ENCODE measurements at places on chromosomes 3 and 15.

DNA sequence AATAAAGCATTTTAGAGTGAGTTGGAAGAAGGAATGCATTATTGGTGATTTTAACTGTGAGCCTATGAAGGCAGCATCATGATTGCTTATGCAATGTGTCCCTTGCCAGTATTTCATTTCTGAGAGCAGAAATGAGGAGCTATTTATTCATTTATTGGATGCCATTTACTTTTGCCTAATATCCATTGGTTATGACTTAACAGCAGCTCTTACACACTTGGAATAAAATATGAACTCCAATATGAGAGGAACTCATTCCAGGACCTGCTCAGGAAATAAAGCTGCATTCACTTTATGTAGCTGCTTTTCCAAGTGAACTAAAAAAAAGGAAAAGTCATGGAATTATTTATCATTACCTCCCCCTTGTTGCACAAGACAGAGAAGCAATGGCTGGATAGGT lies 280.1 kb downstream of the LRTM1 start:
- DNase-seq: no peak

- peak; percentile 13 for DNase-seq
Observed at GRCh38 chr3:48042071-48042760, 26.0 kb upstream of the MAP4 start.

- peak; percentile 57 for DNase-seq
Observed at GRCh38 chr3:155079746-155080487, at the start of gene MME. Gene MME (plus strand): TSS chr3:155080319. CDS start chr3:155084168, 3,849 bp downstream.

DNA sequence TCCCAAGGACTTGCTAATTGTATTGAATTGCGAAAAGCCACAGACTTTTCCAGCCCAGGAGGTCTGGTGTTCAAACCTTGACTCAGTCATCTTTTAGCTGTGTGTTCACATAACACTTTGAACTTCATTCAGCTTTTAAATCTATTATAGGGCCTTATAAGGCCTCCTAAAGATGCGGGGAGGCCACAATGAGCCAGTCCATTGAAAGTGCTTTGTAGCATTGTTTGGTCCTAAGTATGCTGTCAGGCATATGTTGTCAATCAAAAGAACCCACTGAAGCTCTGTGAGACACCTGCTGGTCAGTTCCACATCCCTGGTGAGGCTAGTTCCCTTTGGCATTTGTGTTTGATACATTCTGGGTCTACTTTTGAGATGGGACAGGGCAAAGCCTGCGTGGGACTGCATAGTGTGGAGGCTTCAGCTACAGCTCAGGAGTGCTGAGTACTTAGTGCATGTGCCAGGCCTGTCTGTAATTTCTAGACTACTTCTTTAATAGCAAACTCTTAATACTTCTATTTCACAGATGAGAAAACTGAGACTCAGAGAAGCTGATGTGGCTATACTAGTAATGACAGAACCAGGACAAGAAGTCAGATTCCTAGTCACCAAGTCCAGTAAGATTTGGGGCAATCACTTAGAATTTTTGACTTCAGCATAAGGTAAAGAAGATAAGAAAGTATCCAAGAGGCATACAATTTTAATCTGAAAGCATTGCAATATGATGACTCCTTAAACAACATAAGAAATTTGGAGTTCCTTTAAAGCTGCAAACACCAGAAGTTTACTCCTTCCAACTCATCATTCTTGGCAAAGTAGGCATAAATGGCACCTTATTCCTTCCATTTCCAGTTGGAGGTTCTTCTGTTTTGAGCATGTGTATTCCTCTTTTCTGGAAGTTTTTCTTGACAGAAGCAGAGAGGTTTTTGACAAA lies 213.0 kb downstream of the PDCD6IP start:
- DNase-seq: peak; percentile 15

GRCh38 chr3:155549087-155549486 lies 195.8 kb downstream of the PLCH1 start:
- no peak for DNase-seq

- DNase-seq: no peak
Observed at GRCh38 chr3:8665407-8665896, 20.9 kb upstream of the SSUH2 start.

DNA sequence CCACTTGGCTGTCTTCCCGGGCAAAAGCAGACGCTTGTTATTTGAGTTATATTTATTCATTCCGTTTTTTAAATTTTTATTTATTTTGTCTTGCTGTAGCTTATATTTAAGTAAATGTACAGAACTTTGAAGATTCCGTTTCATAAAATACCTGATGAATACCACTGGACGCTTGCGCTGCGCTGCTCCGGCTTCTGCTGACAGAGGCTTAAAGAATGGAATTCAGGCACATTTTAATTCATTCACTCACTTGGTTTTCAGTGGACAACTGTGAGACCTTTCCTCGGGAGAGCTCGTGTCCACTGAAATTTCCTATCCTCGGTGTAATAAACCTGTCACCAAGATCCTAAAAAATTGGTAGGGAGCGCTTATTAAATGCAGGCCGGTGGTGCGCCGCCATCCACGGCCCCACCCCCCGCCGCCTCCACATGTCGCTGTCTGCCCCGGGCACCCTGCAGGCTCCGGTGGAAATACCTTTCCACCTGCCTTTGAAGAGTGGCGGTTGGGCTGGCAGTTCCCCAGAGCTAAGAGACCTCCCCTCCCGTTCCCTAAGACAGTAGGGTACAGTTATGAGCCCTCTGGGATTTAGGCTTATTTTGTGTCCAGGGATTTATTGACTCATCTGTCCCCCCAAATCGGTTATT lies 62.5 kb upstream of the UBE2E1 start:
- DNase-seq: no peak

- no peak for DNase-seq
Observed at GRCh38 chr15:99125061-99125891, 20.4 kb downstream of the SYNM start.

DNA sequence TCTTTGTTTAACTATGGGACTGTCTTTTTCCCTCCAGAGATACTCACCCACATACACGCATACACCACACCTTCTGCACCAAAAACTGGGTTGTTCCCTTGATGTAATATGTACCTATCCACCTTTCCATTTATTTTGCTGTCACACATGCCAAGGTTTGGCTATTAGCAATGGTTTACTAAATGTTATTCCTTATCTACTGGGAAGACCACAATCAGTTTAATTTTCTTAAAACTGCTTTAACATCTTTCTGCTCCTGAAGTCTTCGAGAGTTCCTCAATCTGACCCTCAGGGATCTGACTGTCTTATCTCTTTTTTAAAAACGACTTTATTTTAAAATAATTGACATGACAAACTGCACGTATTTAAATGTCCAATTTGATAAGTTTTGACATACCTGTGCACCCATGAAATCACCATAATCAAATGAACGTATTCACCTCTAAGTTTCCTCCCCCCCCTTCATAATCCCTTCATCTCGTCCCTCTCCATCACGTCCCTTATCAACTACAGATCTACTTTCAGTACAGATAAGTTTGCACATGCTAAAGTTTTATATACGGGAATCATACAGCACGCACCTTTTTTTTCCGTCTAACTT lies 805 bp upstream of the TRPM7 start:
- DNase-seq: no peak

- no peak for DNase-seq
Observed at GRCh38 chr15:69026355-69026754, 11.9 kb downstream of the NOX5 start.

GRCh38 chr3:64584179-64584578 lies 103.6 kb downstream of the ADAMTS9 start:
- no peak for DNase-seq

DNA sequence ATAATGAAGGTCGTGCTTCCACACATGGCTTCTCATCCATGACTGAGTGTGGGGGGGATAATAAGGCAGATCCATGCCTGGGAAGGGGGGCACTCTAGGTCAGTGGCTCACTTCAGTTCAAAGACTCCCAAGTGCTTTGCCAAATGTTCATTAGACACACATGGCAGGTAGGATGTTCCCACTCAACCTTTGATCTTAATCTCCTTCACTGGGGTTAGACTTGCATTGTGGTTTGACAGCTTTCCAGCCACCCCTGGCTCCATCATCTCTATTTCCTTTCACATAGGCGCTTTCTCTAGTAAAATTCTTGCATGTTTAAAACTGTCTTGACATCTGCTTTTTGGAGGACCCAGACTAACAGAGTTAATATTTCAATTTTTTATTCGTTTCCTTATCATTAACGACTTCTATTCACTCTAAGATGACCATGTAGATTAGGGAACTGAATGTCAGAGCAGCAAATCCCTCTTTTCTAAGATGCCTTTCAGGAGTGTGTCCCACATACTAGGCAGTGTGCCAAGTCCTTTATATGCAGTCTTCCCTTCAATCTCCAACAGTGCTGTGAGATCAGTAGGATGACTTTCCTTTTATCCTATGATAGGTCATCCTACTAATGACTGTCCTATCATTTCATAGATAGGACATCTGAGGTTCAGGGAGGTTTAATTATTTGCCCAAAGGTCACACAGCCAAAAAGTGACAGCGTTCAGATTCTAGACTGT lies 57.9 kb downstream of the BTD start:
- no peak for DNase-seq

DNA sequence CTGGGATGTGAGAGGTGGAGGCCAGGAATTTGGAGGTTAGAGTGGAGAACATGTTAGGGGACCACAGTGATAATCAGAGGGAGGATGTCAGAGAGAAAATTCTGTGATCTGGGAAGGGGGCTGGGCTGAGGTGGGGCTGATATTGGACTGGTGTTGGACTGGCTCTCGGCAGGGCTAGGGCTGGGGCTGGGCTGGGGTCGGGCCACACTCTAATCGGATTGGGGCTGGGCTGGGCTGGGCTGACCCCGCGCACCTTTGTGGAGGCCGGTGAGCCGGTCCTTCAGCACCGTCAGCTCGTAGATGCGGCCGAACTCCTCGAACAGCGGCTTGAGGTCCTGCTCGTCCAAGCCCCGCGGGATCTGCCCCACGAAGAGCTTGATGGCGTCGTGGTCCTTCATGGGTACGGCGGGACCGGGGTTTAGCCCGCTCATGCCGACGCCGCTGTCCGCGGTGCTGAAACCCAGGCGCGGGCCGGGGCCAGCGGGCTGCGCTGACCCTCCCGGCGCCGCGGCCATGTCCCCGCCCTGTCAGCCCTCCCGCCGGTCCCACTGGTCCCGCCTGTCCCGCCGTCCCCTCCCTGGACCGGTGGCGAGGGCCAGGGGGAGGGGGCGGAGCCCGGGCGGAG lies 485 bp downstream of the CELF6 start:
- no peak for DNase-seq

DNA sequence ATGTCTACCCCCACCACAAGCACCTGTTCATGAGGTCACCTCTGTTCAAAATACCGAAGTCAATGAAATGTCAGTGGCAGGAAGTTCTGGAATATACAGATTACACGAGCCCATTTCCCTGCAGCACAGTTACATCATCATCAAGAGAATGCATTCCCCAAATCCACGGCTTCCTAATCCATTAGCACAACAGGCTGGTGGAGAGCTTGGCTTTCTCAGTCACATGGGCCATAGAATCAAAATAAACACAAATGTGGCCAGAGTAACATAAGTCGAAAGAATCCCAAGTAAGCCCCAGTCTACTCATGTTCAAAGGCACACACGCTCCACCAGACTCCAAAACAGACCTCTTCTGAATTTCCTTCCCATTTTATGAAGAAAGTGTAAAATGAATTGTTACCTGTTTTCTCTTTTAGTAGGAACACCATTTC lies 419.3 kb downstream of the MAGI1 start:
- DNase-seq: no peak

- DNase-seq: peak; percentile 100
Observed at GRCh38 chr15:67150023-67150860, 84.8 kb downstream of the SMAD3 start.

DNA sequence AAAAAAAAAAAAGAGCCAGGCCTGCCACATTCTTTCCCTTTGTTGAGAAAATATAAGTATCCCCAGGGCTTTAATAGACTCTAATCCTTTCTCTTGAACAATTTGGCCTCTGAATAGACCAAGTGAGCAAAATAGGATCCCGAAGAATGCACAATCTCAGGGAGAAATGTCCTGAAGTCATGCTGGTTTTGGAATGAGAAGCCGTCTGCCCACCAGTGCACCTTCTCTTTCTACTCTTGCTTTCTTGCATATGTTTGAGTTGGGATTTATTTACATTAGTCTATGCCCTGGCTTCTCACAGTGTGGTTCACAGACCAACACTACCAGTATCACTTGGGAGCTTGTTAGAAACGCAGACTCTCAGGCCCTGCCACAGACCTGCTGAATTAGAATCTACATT lies 153.0 kb downstream of the ZNF621 start:
- no peak for DNase-seq

DNA sequence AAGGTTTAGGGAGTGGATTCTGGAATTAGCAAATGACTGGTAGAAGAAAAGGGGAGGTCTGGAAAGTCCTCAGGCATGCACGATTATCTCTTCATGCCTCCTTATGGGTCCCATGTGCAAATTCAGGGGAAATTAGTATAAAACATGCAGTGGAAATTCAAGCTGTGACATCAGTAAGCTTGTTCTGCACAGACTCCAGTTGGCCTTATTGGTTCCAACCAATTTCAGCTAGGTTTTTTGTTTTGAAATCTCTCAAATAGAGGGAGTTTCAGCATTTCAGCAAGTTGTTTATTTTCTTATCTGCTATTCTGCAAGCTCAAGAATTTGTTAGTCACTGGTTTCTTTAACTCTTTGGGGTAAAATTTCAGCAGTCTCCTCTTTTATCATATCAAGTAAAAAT lies 774 bp upstream of the TMCO5A start:
- DNase-seq: no peak

DNA sequence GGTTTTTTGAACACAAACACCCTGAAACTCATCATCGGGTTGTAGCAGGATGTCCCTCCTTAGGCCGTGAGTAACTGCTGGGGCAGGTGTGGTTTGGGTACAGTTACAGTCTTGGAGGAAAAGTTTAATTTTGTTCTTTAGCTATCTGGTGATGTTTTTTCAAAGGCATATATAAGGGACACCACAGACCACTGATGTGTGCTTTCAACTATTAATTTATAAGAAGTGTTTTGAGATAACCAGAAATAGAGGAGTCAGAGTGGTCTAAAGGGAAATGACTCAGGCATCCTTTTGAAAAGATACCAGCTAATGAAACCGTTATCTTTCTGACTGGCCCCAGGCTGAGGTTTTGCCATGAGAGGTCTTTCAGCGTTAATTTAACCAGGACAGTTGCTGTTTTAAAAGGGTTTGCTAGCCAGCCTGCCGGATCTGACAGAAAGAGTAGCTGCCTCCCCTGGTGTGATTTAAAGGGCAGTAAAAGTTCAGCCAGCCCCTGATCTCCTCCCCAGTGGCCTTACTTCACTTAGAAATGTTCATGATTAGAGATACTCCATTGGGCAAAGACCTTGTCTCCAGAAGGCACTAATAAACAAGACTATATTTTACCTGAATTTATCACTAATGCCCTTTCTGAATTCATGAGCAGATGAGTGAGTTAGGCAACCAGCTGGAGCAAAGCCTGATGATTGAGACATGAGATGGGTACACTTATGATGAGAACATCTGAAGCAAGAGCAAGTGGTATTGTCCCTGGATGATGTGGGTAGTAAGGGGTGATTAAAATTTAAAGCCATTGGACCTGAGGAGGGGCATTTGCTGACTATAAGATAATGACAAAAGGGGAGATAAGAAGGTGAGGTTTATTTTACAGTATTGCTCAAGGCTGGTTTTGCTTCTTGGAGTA lies 482.5 kb upstream of the TBL1XR1 start:
- no peak for DNase-seq

DNA sequence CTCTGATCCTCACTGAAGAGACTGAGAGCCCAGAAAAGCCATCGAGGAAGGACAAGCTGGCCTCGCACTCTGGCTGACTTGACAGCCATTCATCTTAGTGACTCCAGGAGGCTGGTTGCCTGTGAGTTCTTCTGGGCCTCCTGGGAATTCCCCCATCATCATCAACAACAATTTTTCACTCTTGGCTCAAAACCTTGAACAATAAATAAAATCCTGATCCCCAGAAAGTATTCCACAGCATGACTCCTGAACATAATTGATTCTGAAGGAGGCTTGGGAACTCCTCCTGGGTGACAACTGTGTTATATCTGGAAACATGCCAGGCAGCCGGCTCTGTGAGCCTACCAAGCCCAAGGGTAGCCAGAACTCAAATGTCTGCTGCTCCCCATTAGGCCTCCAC lies 188.6 kb downstream of the SHQ1 start:
- no peak for DNase-seq

Measured in SW 1271 (cell line).